ENCODE measurements at places on chromosomes 1 and 21.

DNA sequence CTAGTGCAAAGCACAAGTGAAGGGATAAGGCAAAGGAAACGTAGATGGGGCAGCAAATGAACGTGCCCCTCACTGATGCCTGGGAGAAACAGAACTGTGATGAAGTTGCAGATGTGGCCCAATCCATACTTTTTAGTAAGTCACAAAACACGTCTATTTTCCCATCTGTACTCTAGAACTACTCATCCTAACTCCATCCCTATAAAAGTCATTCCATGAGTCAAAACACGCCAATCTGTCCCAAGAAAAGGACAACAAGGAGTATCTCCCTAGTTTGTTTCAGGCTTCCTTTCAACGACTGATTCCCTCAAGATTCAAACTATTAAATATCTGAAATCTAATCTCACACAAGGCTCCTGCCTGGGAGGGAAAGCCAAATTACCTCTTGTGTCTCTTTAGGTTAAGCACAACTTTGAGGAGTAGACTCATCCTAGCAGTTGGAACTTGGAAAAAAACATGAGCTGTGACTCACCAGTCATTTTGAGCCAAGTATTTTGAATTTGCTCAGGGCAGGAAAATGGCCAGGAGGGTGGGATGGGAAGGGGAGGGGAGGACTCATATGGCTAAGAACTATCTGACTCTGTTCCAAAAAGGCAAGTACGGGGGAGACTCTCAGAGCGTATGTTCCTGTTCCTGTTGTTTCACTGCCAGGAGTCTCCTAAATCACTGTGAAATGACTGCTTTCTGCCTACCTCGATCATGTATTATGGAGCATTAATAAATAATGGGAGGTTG is 214.5 kb upstream of the CAMK1G start:
- DNase-seq = peak; percentile 70

GRCh38 chr1:109214695-109215623 is 1.2 kb downstream of the SARS1 start:
- peak; percentile 82 for DNase-seq

- DNase-seq = no peak
These were observed 77.5 kb downstream of the GLIS1 start for GRCh38 chr1:53661496-53661895.

- DNase-seq = no peak
These were observed 55.8 kb upstream of the CLDN14 start for GRCh38 chr21:36535618-36536241.

DNA sequence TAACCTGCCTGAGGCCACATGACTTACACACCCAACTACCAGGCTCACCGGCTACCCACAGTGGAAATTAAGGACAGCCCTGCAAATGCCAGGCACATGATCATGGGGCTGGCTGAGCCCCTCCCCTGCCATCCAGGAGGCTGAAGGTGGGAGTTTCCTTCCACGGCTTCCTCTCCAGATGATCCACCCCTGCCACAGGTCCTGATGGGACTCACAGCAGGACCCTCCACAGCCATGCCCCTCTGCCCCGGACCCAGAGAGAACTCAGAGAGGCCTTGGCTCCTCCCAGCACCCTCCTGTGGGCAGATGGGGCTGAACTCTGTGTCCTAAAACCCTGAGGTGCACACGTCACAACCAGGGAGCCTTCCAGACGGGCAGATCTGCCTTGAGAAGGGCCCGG is 29.1 kb upstream of the CASZ1 start:
- no peak for DNase-seq

DNA sequence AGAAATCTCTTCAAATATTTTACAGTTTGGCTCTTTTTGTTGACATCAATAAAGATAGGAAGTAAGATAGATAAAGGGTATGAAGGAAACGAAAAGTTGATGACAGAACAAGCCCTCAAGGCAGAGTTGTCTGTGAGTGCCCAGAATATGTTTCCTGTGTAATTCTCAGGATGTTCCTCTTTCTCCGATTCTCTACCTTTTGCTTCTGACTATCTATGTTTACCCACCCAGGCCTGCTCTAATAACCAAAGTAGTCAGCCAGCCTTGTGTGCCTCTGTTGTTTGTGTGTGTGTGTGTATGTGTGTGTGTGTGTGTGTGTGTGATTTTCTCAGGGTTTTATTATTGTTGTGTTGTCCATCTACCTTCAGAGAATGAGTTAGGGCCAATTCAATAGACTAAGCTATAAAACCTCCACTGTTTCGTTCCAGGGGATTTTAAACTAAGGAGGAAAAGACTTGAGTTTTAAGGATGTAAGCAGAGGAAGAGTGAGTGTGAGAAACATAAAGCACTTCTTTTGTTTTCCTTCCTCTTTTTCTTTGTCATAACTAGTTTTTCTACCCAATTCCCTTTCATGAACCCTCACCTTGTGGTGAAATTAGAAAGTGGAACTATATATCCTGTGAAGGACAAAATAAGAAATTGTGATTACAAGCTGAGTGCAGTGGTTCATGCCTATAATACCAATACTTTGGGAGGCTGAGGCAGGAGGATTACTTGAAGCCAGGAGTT is 627.4 kb upstream of the NR5A2 start:
- no peak for DNase-seq

- DNase-seq = no peak
These were observed 82.4 kb upstream of the CD1D start for GRCh38 chr1:158098256-158098655.

DNA sequence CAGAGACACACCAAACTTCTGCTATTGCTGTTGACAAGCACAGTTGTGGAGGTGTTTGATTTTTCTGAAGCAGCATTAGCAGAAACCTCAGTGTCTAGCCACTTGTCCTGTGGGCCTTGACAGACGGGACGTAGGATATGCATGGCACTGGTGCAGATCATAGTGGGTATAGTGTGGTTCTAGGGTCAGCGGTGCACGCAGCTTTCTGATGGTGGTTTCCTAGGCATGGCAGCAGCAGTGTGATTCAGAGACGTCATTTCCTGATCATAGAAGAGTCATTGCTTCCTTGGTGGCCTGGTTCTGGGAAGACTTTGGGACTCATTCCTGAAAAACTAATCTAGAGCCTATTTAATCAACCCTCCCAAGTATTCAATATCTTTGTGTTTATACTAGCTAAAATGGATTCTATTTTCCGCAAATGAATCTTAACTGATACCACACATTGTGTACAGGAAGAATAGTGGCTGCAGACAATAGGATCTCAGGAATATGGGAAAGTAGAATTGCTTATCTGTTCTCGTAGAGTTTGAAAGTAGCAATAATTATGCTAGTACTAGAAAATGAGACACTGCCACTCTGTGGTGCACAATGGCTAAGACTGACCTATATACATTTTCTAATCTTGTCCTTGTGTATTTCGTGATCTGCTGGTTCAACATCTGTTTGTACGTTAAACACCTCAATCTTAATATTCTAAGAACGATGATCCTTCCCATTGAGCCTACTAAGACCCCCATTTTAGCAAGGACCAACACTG is 2.8 kb upstream of the USP1 start:
- DNase-seq = no peak

GRCh38 chr21:17900990-17901385 is 81.8 kb upstream of the C21orf91 start:
- DNase-seq = no peak

DNA sequence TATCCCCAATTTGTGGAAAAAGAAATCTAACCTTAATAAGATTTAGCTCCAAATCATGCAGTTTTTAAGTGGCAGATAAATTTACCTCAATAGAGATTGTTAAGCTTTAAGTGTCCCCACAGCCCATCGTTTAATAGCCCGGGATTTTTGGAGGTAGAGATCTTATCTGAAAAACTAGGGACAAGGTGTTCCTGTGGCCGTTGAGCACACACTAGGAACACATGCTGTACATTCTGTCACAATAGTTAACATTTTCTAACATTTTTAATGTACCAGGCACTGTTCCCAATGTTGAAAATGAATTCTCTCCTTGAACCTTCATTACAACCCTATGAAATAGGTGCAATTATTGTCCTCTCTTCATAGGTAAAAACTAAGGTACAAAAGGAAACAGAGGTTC is 85.7 kb upstream of the PLD5 start:
- DNase-seq = no peak

DNA sequence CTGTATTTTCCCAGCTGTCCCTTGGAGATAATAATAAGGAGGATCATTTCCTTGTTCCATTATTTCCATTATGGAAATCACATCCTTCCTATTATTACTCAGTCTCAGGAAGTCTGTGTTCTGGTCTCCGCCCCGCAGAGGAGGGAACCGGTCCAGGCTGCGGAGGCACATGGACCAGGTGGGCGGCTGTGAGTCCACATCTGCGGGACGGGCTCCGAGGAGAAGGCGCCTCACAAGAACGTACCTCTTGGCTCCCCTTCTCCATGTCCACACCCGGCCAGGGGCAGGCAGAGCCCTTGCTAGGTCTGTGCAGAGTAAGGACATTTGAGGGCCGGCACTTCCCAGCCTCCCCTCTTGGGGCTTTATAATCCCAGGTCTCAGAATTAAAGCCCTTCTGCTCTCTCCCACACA is 14.6 kb downstream of the RAB7B start:
- no peak for DNase-seq

- no peak for DNase-seq
These were observed 152.8 kb downstream of the MAGI3 start for GRCh38 chr1:113543110-113543509.

DNA sequence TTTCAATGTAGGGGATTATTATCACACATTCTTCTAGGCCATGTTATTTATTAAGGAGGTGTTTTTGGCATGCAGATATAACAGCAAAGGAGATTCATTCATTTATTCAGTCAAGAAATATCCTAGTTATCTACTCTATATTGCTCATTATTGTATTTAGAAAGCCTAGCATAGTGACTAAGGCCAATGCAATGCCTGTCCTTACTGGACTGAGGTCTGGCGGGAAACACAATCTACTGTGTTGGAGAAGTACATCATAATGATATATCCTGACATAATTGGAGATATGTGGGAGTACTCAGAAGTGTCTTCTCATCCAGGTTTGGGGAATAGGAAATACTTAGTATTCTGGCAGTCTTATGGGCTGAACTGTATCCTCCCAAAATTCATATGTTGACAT is 421.5 kb upstream of the USP24 start:
- DNase-seq = no peak

- DNase-seq = no peak
These were observed 11.1 kb downstream of the PTP4A2 start for GRCh38 chr1:31926853-31927660.

DNA sequence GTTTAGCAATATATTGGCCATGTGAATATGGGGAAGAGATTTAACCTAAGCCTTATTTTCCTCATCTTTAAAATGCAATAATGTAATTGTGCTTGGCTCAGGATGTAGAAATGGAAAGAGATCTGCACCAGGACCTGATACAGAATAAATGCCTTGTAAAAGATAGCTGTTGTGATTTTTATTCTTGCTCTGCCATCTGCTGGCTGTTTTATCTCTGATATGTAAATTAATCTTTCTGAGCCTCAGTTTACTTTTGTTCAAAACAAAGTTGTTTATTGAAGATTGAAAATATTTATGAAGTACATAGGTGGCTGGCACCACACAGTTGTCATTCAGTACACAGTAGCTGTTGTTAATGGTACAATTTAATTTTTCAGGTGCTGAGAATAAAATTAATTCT is 21.9 kb downstream of the ZYG11B start:
- DNase-seq = no peak

DNA sequence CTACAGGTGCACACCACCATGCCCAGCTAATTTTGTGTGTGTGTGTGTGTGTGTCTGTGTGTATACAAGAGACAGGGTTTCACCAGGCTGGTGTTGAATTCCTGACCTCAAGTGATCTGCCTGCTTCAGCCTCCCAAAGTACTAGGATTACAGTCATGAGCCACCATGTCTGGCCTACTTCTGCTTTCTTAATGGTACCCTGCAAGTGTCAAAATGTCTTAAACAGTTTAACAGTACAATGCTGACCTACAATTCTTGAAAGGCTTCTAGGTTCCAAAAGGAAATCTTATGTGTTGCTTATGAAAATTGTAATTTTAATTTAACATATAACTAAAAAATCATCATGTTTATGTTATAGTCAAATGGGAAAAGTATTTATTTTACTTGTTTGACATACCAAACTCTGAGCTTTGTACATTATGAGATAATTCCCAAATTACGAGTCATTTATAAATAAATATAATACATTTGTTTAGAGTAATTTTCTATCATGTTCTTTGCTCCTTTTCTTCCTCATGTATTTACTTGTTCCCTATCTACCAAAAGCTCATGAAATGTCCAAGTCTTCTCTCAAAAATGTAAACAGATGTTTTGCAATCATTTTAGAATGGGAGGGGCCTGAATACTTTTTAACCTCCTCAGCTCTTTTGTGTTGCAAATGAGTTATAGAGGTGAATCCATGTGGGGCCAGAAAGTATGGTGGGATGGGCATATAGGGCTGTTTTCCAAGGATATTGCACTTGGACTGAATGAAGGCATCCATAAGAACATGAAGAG is 8.4 kb upstream of the VCAM1 start:
- peak; percentile 42 for DNase-seq

DNA sequence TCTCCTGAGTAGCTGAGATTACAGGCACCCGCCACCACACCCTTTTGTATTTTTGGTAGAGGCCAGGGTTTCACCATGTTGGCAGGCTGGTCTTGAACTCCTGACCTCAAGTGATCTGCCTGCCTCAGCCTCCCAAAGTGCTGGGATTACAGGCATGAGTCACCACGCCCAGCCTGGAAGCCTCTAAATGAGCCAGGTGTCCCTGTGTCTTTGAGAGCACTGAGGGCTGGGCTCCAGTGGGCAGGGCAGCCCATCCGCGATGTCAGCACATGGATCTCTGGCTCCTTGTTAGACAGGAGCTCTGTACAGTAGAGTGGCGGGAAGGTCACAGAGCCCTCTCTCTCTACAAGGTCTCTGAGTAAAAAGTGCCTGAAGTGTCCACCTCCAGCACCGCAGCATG is 124.3 kb downstream of the PGBD5 start:
- DNase-seq = no peak

- DNase-seq = peak; percentile 31
These were observed 81.6 kb upstream of the IRF2BP2 start for GRCh38 chr1:234691567-234691966.

GRCh38 chr1:52002038-52002917 is 11.8 kb upstream of the RAB3B start:
- DNase-seq = peak; percentile 90

DNA sequence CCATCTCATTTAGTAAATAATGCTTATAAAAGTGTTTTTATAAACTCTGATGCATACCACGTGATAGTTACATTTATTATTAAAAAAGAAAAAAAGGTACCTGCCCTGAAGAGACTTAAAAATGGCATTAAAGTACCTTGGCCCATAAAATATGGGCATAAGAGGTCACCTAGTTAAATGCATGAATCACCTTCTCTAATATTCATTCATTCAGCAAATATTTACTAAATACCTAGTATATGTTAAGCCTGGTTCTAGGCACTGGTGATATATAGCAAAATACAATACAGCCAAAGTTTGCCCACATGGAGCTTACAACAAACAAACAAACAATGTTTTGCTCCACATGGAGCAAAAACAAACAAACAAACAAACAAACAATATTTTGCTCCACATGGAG is 87.0 kb downstream of the SCMH1 start:
- no peak for DNase-seq

- DNase-seq = no peak
These were observed 177.8 kb downstream of the PTPRU start for GRCh38 chr1:29414086-29414485.

GRCh38 chr1:226719596-226720387 is 19.3 kb downstream of the ITPKB start:
- no peak for DNase-seq
